Skeletal muscle tissue (tissue), 5 donors: ENCODE measurements at places on chromosomes 3 and 15. TPM values are rescaled to one million over a fixed set of nuclear protein-coding genes. Genes with fewer than 3 reads are reported as not detected.

The RABL3 gene
- 5.7 TPM for total RNA-seq

The KLHL40 gene
- 179 TPM for total RNA-seq

The UBE2Q2 gene
- total RNA-seq: 53.2 TPM

The VILL gene
- 7.8 TPM for total RNA-seq

The RNU5B-1 gene
- total RNA-seq: not detected

The GOLGA6L10 gene
- 0.52 TPM for total RNA-seq

The LRRIQ4 gene
- total RNA-seq: not detected

The GLT8D1 gene
- total RNA-seq: 61.1 TPM
